ENCODE measurements at places on chromosomes 5 and 9.

- H3K27me3 ChIP-seq, result peaks cover 13% of the 10 kb centered on the region
- H3K4me1 ChIP-seq, result no peaks in the 10 kb centered on the region
- H3K4me3 ChIP-seq, result no peak overlapping the region
- H3K36me3 ChIP-seq, result no peaks in the 10 kb centered on the region
- no peak for DNase-seq
These were observed 16.6 kb downstream of the WWC1 start for GRCh38 chr5:168307925-168308584.

- no peaks in the 10 kb centered on the region for H3K4me1 ChIP-seq
- no peak overlapping the region for H3K27ac ChIP-seq
- H3K27me3 ChIP-seq, result no peaks in the 10 kb centered on the region
These were observed 30.4 kb downstream of the SKIC3 start for GRCh38 chr5:95524423-95524822.

DNA sequence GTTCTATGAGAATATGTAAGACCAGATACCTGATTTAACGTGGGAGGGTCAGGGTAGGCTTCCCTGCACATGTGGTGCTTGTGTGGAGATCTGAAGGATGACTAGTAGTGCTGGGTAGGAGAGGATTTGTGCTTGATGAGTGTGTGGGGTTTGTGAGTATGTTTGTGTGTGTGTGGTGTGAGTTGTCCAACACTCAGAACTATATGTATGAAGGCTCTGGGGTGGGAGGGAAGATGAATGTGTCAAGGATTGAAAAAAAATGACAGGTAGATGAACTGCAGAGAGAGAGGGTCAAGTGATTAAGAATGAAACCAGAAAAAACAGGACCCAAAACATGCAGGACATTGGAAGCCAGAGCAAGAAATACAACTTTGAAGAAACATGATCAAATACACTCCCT lies 154.6 kb upstream of the NR3C1 start:
- peaks cover 32% of the 10 kb centered on the region for H3K4me1 ChIP-seq
- H3K4me3 ChIP-seq, result no peak overlapping the region
- no peak for DNase-seq

DNA sequence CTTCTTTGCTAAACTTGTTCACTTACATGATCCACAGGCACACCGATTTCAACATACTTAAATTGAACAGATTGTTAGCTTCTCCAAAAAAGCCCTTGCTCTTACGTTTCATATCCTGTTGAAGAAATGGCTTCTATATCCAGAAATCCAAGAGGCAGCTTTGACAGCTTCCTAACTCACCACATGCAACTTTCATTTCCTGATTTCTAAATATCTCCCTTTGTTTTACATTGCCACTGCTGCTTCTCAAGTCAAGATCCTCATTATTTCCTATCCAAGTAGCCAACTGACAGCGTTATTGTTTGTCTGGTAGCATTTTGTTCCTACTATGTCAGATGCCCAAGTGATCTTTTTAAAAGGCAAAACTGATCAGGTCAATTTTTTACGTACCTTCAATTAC lies 913.2 kb upstream of the TYRP1 start:
- H3K4me1 ChIP-seq, result no peaks in the 10 kb centered on the region
- H3K36me3 ChIP-seq, result peaks cover 2% of the 10 kb centered on the region
- no peaks in the 10 kb centered on the region for H3K27me3 ChIP-seq
- no peak overlapping the region for H3K27ac ChIP-seq

GRCh38 chr5:176637556-176637955 lies 7.1 kb downstream of the EIF4E1B start:
- no peak for DNase-seq
- no peaks in the 10 kb centered on the region for H3K36me3 ChIP-seq
- no peak overlapping the region for H3K4me3 ChIP-seq
- H3K27me3 ChIP-seq, result peaks cover 48% of the 10 kb centered on the region
- peaks cover 10% of the 10 kb centered on the region for H3K4me1 ChIP-seq

- H3K27ac ChIP-seq, result no peak overlapping the region
- H3K36me3 ChIP-seq, result no peaks in the 10 kb centered on the region
- no peak overlapping the region for H3K4me3 ChIP-seq
- H3K4me1 ChIP-seq, result no peaks in the 10 kb centered on the region
- no peak for DNase-seq
- H3K27me3 ChIP-seq, result peaks cover 48% of the 10 kb centered on the region
These were observed 6.7 kb upstream of the ALDOB start for GRCh38 chr9:101442318-101442717.

GRCh38 chr9:121851641-121852091 lies 200.2 kb downstream of the DAB2IP start:
- no peak overlapping the region for H3K4me3 ChIP-seq
- H3K4me1 ChIP-seq, result no peaks in the 10 kb centered on the region
- no peak for DNase-seq
- H3K27me3 ChIP-seq, result no peaks in the 10 kb centered on the region
- H3K36me3 ChIP-seq, result peaks cover 4% of the 10 kb centered on the region

- peaks cover 15% of the 10 kb centered on the region for H3K4me1 ChIP-seq
- DNase-seq, result no peak
- H3K27me3 ChIP-seq, result peaks cover 27% of the 10 kb centered on the region
These were observed 30.9 kb downstream of the GSN start for GRCh38 chr9:121298689-121299466.

- no peak overlapping the region for H3K27ac ChIP-seq
- H3K4me3 ChIP-seq, result no peak overlapping the region
- H3K4me1 ChIP-seq, result no peaks in the 10 kb centered on the region
- no peak for DNase-seq
- H3K36me3 ChIP-seq, result no peaks in the 10 kb centered on the region
These were observed 190.9 kb upstream of the FREM1 start for GRCh38 chr9:15101095-15101494.

DNA sequence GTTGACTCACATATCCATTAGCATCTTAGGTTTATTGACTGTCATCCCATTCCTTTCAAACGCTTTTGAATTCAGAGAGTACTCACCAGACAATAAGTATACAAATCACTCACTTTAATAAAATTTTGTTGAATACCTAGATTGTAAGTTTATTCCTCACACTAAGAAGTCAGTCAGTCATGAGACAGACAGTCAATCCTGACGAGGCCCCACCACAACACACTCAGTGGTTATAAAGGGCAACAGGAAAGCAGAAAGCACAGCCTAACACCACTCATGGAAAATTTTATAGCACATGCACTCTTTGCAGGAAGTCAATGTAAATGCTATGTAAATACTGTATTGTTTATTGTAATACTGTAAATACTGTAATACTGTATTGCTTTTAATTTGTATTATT lies 176.3 kb upstream of the PTGER4 start:
- no peak overlapping the region for H3K27ac ChIP-seq
- no peak overlapping the region for H3K4me3 ChIP-seq
- H3K4me1 ChIP-seq, result peaks cover 26% of the 10 kb centered on the region

- H3K4me1 ChIP-seq, result peaks cover 6% of the 10 kb centered on the region
- peaks cover 19% of the 10 kb centered on the region for H3K27me3 ChIP-seq
- no peaks in the 10 kb centered on the region for H3K36me3 ChIP-seq
- no peak for DNase-seq
- H3K4me3 ChIP-seq, result no peak overlapping the region
These were observed 415.6 kb downstream of the GADD45G start for GRCh38 chr9:90020276-90020871.

DNA sequence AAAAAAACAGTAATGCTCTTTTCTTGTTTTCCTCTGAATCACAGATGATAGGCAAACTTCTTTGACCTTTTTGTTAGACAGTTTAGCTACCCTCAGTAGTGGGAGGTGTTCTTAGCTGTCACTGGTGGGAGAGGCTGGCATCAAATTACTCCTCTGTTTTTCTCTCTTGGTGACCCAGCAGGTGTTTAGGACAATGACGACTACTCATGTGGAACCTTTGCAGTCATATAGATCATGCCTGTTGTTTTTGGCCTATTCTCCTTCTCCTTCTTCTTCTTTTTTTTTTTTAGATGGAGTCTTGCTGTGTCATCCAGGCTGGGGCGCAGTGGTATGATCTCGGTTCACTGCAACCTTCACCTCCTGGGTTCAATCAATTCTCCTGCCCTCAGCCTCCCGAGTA lies 15.4 kb upstream of the NPR2 start:
- no peaks in the 10 kb centered on the region for H3K4me1 ChIP-seq
- H3K36me3 ChIP-seq, result no peaks in the 10 kb centered on the region
- no peak overlapping the region for H3K4me3 ChIP-seq
- no peaks in the 10 kb centered on the region for H3K27me3 ChIP-seq
- H3K27ac ChIP-seq, result no peak overlapping the region
- DNase-seq, result no peak

GRCh38 chr9:89281106-89281505 lies 29.9 kb upstream of the CKS2 start:
- H3K27ac ChIP-seq, result no peak overlapping the region
- DNase-seq, result no peak
- no peak overlapping the region for H3K4me3 ChIP-seq
- H3K4me1 ChIP-seq, result peaks cover 8% of the 10 kb centered on the region
- peaks cover 7% of the 10 kb centered on the region for H3K27me3 ChIP-seq
- H3K36me3 ChIP-seq, result no peaks in the 10 kb centered on the region

DNA sequence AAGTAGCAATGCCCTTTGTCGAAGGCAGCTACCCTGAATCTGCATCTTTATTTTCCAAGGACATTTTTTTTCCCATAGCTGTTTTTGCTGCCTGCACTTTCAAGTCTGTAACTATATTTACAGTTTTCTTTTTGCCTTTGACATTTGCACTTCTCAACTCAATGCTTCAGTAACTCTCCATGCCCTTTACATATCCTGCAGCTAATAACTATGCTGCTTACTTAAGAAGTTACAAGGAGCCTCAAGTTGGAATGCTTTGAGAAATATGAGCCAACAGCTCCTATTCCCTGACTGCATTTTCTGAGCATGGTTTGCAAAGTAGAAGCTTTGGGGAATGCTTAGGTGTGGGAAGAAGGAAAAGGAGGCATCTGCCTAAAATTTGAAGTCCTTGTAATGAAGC lies 194.8 kb upstream of the TRPC7 start:
- no peaks in the 10 kb centered on the region for H3K4me1 ChIP-seq
- no peak overlapping the region for H3K27ac ChIP-seq
- no peak overlapping the region for H3K4me3 ChIP-seq
- no peaks in the 10 kb centered on the region for H3K36me3 ChIP-seq

GRCh38 chr5:35089334-35090314 lies 41.9 kb upstream of the AGXT2 start:
- peaks cover 6% of the 10 kb centered on the region for H3K4me1 ChIP-seq
- DNase-seq, result peak; percentile 58
- no peak overlapping the region for H3K27ac ChIP-seq
- peaks cover 21% of the 10 kb centered on the region for H3K27me3 ChIP-seq
- H3K36me3 ChIP-seq, result no peaks in the 10 kb centered on the region

GRCh38 chr5:128197896-128198522 lies 114.4 kb downstream of the SLC12A2 start:
- H3K4me1 ChIP-seq, result peaks cover 44% of the 10 kb centered on the region
- H3K36me3 ChIP-seq, result peaks cover 4% of the 10 kb centered on the region
- H3K4me3 ChIP-seq, result peak overlapping the region; percentile 49
- H3K27me3 ChIP-seq, result no peaks in the 10 kb centered on the region

DNA sequence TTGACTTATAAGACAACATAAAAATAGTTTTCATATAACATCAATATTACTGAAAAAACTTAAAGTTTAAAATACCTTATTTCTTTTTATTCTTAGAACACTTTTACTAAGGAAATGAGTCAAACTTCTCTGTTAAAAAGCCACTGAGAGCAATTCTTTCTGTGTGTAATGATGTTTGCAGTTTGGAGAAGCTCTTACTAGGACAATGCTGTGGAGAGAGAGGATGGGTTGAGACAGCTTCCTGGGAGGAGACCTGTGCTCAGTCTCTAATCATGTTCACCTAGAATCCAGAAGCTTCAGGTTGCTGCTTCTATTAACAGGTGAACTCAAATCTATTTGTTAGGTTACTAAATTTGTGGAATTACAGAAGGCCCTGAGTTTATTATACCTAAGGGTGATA lies 198.5 kb downstream of the DNAH5 start:
- DNase-seq, result no peak
- no peak overlapping the region for H3K4me3 ChIP-seq
- no peaks in the 10 kb centered on the region for H3K4me1 ChIP-seq
- no peaks in the 10 kb centered on the region for H3K27me3 ChIP-seq
- no peak overlapping the region for H3K27ac ChIP-seq

GRCh38 chr9:134847752-134848432 lies 32.7 kb upstream of the FCN2 start:
- no peak overlapping the region for H3K27ac ChIP-seq
- H3K27me3 ChIP-seq, result no peaks in the 10 kb centered on the region
- no peak for DNase-seq
- no peaks in the 10 kb centered on the region for H3K4me1 ChIP-seq

DNA sequence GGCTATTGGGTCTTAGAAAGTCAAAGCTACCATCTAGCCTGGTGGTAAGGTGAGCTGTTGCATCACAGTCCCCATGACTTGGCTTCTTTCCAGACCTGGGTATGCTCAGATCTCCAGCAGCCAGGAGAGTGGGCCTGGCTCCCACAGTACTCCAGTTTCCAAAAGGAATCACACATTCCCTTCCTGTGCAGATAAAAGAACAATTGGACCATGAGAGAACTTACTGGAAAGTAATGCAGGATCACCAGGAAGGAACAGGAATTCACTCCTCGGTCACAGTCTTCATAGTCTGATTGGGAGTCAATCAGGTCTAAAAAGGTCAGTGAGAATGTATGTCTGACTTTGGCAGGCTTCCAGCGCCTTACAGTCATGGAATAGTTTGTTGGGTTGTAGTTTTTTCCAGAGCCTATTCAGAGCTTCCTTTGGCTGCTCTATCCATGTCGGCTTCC lies 47.8 kb upstream of the CD180 start:
- H3K36me3 ChIP-seq, result no peaks in the 10 kb centered on the region
- H3K27ac ChIP-seq, result no peak overlapping the region
- no peaks in the 10 kb centered on the region for H3K27me3 ChIP-seq
- no peak overlapping the region for H3K4me3 ChIP-seq
- no peak for DNase-seq

GRCh38 chr9:3949744-3950143 lies 350.1 kb downstream of the GLIS3 start:
- H3K27me3 ChIP-seq, result peaks cover 30% of the 10 kb centered on the region
- H3K27ac ChIP-seq, result no peak overlapping the region
- peaks cover 2% of the 10 kb centered on the region for H3K4me1 ChIP-seq

- peaks cover 23% of the 10 kb centered on the region for H3K4me1 ChIP-seq
- H3K36me3 ChIP-seq, result peaks cover 2% of the 10 kb centered on the region
- H3K27ac ChIP-seq, result no peak overlapping the region
- H3K4me3 ChIP-seq, result no peak overlapping the region
- DNase-seq, result no peak
These were observed 3.7 kb upstream of the PCDH1 start for GRCh38 chr5:141881886-141882285.

GRCh38 chr5:141852448-141852847 lies 25.8 kb downstream of the PCDH1 start:
- DNase-seq, result no peak
- no peaks in the 10 kb centered on the region for H3K36me3 ChIP-seq
- no peak overlapping the region for H3K4me3 ChIP-seq

- H3K4me1 ChIP-seq, result peaks cover 11% of the 10 kb centered on the region
- DNase-seq, result no peak
- H3K36me3 ChIP-seq, result peaks cover 5% of the 10 kb centered on the region
These were observed 12.3 kb downstream of the CCNH start for GRCh38 chr5:87400305-87400899.

GRCh38 chr9:133163504-133164172 lies at the start of gene GBGT1:
TSS of gene GBGT1 (minus strand) at chr9:133163914. CDS start at chr9:133162412, 1,502 bp downstream.
- H3K4me3 ChIP-seq, result peak within 1 kb of the TSS; percentile 81
- no peaks in the 10 kb centered on the region for H3K27me3 ChIP-seq
- H3K36me3 ChIP-seq, result no peaks in the 10 kb centered on the region
- DNase-seq, result peak; percentile 21
- no peak within 1 kb of the TSS for H3K27ac ChIP-seq
- H3K4me1 ChIP-seq, result peaks cover 10% of the 10 kb centered on the region

- H3K27ac ChIP-seq, result peak overlapping the region; percentile 96
- DNase-seq, result peak; percentile 23
- no peaks in the 10 kb centered on the region for H3K27me3 ChIP-seq
- H3K4me3 ChIP-seq, result peak overlapping the region; percentile 94
- H3K4me1 ChIP-seq, result peaks cover 27% of the 10 kb centered on the region
These were observed 539 bp downstream of the ARRDC3 start for GRCh38 chr5:91382530-91383026.

GRCh38 chr9:86766912-86767311 lies 180.4 kb downstream of the GAS1 start:
- no peak overlapping the region for H3K27ac ChIP-seq
- no peak for DNase-seq
- no peak overlapping the region for H3K4me3 ChIP-seq
- H3K27me3 ChIP-seq, result no peaks in the 10 kb centered on the region
- no peaks in the 10 kb centered on the region for H3K36me3 ChIP-seq

Measured in activated T-cell treated with anti-CD3 and anti-CD28 coated beads, Interleukin-2, amount 50 U/mL, for 72 hours (primary cell).